ENCODE measurements at places on chromosomes 5 and 9. TPM values are rescaled to one million over a fixed set of nuclear protein-coding genes. Genes with fewer than 3 reads are reported as not detected.

Gene PCDHGA1
- 0.83 TPM for total RNA-seq

Gene ARRDC3
- total RNA-seq: 25.1 TPM

Gene FBN2
- total RNA-seq: 68.1 TPM

Gene TMEM171
- 0.83 TPM for total RNA-seq

Gene LECT2
- not detected for total RNA-seq

All from mammary epithelial cell (primary cell).